ENCODE measurements at places on chromosomes 1 and 21. TPM values are rescaled to one million over a fixed set of nuclear protein-coding genes. Genes with fewer than 3 reads are reported as not detected.

Gene RHOC
- total RNA-seq: 69.5 TPM

Gene S100A7A
- 24.6 TPM for total RNA-seq

Gene KRTAP19-1
- not detected for total RNA-seq

Gene ACKR1
- total RNA-seq: 17.6 TPM

Gene FCGR1A
- total RNA-seq: 0.40 TPM

Gene LCA5L
- total RNA-seq: 0.80 TPM

Gene FCGR2B
- total RNA-seq: 0.80 TPM

Gene PTGFRN
- 55.1 TPM for total RNA-seq

Gene BMP8A
- not detected for total RNA-seq

Gene UQCRHL
- total RNA-seq: 1.6 TPM

Gene TSTD1
- total RNA-seq: 67.9 TPM

Gene RGS16
- 1.3 TPM for total RNA-seq

Gene AIRE
- total RNA-seq: not detected

Gene GMEB1
- 11.1 TPM for total RNA-seq

Gene PODN
- total RNA-seq: 2.6 TPM

Gene RBP7
- 13.4 TPM for total RNA-seq

Gene FAM72C
- 2.8 TPM for total RNA-seq

Gene GNPAT
- 20.6 TPM for total RNA-seq

Gene PGBD2
- 4.5 TPM for total RNA-seq

Gene EXO1
- 5.1 TPM for total RNA-seq

Gene LRRIQ3
- total RNA-seq: 0.28 TPM

Gene RAB3B
- total RNA-seq: 0.04 TPM

Gene CHIT1
- total RNA-seq: 0.20 TPM

Gene AMIGO1
- total RNA-seq: 1.2 TPM

Gene CCDC28B
- total RNA-seq: 1.1 TPM

Gene HORMAD1
- 11.1 TPM for total RNA-seq

Gene OLIG2
- not detected for total RNA-seq

Gene TRNP1
- 75.0 TPM for total RNA-seq

Gene ZYG11A
- total RNA-seq: 0.44 TPM

Gene SYCP1
- not detected for total RNA-seq

Gene DDR2
- total RNA-seq: 2.9 TPM

Gene GOLT1A
- total RNA-seq: not detected

Gene KCNJ9
- not detected for total RNA-seq

Gene DYNLT5
- not detected for total RNA-seq

Gene A3GALT2
- total RNA-seq: not detected

Gene LHX8
- not detected for total RNA-seq

Gene PTPN22
- total RNA-seq: 1.9 TPM

Gene BRINP2
- not detected for total RNA-seq

Gene PEX10
- total RNA-seq: 17.7 TPM

Gene PLEKHA6
- 11.1 TPM for total RNA-seq

Gene LIN9
- 3.4 TPM for total RNA-seq

Gene MCOLN2
- 0.52 TPM for total RNA-seq

Gene TRPM2
- 1.2 TPM for total RNA-seq

Gene ID3
- 25.7 TPM for total RNA-seq

Gene SLC5A9
- total RNA-seq: not detected

Gene SPRR1B
- total RNA-seq: 2,894 TPM

Gene KCNJ15
- 15.5 TPM for total RNA-seq

Gene SLC2A5
- total RNA-seq: 5.9 TPM

Gene ABCG1
- 4.2 TPM for total RNA-seq
